ENCODE measurements at places on chromosomes 16 and 17.

DNA sequence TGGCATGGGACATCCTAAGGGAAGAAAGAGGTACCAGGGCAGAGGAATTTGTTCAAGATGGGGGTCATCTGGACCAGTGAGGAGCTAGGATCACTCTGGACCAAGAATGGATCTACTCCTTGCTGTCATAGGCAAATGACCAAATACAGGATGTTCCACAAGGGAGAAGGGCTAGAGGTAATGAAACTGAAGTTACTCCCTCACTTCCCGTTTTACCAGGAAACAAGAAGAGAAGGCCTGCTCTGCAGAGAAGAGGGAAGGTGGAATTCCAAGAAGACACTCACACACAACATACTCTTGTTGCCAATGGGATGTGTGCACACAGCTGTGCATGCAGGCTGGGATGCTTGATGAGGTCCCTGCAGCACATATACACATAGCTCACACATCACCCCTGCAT, 38.6 kb downstream of the NEUROD2 start:
- no peak for DNase-seq

- DNase-seq: no peak
Observed at GRCh38 chr17:9470171-9470570, 105.4 kb downstream of the STX8 start.

GRCh38 chr16:69077251-69077650, 28.2 kb upstream of the HAS3 start:
- DNase-seq: no peak

DNA sequence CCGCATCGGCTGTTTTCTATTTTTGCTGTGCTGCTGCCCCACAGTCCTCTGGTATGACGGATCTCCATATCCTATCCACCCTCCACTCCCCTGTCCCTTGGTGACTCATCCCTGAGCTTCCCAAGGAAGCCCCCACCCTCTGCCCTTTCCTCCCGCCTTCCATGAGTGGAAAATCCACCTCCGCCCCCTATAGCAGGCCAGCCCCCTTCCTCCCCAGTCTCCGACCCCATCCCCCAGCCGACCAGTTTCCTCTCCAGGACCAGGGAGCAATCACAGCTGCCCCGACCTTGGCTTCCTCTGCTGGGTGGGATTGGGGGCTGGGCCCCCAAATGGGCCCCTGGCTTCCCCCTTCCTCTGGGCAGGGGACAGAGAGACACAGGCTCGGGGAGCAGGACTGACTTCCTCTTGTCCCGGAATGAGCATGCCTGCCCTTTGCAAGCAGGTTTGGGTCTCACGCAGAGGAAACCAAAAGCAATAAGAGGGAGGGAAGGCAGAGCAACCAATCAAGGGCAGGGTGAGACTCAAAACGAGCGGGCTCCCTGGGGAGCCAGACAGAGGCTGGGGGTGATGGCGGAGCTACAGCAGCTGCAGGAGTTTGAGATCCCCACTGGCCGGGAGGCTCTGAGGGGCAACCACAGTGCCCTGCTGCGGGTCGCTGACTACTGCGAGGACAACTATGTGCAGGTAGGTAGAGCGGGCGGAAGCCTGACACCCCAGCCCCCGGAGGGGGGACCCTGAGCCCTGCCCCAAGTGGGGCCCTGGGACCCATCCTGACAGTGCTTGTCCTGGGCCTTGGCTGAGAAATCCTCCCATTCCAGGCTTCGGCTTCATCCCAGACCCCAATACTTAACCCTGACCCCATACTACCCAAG, at the start of the genes ABI3 and GNGT2:
TSS of gene ABI3 (plus strand) at position 550 of the 872 bp plus-strand sequence. CDS start at position 568, 18 bp downstream.
TSS of gene GNGT2 (minus strand) at position 417 of the 872 bp plus-strand sequence. CDS start 3,152 bp downstream, outside the sequence.
- no peak for DNase-seq

- DNase-seq: no peak
Observed at GRCh38 chr17:61168506-61168905, 231.1 kb upstream of the TBX2 start.
